ENCODE measurements at places on chromosomes 1 and 21.

DNA sequence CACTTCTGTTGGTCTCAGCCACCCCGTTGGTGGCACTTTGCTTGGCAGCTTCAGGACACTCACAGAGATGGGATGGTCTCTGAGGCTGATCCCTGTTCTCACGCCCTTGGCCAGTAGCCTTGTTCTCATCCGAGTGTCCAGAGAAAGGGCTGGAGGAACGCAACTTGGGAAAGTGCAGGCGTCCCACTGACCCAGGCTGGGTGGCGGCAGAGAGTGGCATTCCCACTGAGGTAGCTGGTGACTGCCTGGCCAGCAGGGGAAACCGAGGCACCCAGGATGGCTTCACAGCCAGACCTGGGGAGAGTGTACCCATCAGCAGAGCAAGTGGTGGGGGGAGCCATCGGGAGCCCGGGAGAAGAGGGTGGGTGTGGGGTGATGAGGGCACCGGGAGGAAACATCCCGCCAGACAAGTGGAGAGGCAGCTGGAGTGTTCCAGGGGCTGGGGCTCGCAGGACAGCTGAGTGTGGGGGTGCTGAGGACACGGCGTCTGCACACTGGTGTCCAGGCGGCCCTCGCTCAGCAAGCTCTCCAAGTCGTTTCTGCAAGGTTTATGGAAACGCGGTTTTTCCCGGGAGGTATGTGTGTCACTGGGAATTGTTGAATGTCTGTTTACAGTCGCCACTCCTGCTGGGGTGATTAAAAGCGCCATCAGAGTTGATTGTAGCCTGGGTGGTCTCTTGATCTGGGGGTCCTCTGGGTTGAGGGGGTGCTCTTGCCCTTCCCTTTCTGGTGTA, 97.8 kb downstream of the SIK1 start:
- no peak for DNase-seq

GRCh38 chr1:64711266-64711665, 33.6 kb upstream of the RAVER2 start:
- no peak for DNase-seq

DNA sequence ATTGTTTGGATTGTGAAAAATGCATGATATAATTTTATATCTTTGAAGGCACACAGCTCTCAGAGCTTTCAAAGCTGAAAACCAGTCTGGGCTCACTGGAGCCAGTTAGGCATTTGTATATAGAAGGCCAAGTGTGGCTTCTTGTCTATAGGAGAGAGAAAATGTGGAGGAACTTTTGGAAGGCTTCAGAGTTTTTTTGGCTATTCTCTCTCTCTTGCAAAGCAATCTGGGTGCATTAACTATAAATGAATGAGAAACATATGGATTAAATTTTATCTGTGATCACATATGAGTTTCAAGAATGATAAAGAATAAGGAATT, 216.7 kb upstream of the HOOK1 start:
- DNase-seq: no peak

GRCh38 chr1:166189126-166189525, 22.3 kb upstream of the FAM78B start:
- no peak for DNase-seq

GRCh38 chr1:48003741-48004531, 6.8 kb upstream of the TRABD2B start:
- peak; percentile 16 for DNase-seq

DNA sequence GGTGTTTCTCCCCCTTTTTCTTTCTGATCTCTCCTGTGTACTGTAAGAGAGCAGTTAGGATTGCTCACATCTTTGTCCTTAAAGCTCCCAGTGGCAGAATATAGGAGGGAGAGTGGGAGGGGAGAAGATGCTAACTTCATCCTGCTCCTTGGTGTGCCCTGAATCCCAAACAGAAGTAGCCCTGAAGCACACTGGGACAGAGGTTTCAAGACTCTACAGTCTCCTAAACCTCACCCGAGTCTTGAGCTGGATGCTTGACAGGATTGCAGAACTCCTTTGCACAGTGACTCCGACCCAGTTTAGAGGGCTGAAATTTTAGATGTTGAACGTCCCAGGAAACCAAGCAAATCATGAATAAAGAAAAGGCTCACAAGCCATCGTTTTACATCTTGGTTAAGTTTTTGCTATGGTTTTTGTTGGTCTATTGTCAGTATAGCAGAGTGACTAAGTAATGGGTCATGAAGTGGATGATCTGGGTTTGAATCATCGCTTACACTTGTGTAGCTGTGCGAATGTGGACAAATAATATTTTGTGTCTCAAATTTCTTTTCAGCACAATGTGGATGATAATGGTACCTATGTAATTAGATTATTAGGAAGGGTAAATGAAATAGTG, 37.5 kb downstream of the XCL2 start:
- no peak for DNase-seq

- DNase-seq: no peak
Observed at GRCh38 chr1:228213917-228214808, 6.3 kb downstream of the OBSCN start.

GRCh38 chr1:189431447-189431846, 1046.2 kb downstream of the BRINP3 start:
- DNase-seq: no peak

DNA sequence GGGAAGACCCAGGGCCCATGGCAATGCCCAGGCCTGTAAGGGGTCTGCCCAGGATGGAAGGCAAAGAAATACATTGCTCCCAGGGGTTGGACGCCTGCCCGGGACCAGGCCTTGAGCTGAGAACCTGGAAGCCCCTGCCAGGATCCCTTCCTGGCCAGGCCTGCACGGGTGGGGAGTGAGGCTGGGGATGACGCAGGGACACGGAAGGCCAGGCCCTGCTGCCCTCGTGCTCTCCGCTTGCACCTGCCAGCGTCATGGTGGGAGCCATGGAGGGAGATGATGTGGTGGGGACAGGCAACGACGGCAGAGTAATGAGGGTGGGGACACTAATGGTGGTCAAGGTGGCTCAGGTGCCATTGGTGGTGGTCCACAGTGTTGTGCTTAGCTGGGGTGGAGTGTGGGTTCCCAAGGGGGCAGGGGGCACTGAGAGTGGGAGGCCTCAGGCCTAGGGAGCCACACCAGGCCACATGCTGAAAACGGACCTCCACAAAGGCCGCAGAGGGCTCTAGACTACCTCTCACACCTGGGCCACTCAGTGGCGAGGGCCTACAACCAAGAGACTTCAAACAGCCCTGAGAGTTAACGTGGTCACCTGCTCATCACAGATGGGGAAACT, 4.3 kb downstream of the HES3 start:
- DNase-seq: no peak

DNA sequence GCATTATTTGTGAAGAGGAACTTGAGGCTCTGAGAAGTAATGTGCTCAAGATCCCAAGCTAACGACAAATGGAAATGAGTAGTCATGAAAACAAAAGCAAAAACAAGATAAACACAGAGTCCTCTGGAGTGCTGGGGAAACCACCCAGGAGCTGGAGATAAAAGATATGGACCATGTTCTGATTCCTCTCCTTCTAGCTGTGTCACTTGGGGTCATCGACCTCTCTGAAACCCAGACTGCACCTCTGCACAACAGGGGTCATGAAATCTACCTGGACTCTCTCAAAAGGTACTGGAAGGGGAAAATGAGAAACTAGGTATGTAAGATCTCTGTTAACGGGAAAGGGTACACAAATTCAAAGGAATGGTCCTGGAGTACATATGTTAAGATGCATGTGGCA, 6.5 kb downstream of the PGLYRP4 start:
- DNase-seq: no peak

DNA sequence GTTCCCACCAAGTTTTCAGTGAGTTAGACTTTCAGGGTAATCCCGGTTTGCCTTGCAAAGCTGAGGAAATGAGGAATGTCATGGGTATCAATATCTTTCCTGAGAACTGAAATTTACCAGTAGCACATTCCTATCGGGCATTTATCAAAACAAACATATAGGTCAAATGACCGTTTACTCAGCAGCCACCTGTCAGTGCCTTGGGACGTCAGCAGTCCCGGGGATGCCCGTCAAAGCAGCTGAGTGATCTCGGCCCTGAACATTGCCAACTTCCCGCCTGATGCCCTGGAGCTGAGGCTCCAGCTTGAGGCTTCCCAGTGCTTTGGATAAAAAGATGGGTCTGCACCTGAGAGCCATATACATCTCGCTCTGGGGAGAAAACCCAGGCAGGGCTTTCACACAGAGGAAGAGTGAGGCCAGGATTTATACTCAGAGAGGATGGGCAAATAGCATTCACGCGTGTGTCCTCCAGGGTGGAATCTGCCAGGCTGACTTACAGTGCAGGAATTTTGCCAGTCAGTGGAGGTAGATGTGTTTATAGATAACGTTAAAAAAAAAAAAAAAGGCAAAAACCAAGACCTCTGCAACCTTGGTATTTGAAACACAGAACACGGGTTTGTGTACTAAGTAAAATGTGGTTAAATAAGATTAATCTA, 435.7 kb upstream of the VAMP3 start:
- DNase-seq: peak; percentile 74

DNA sequence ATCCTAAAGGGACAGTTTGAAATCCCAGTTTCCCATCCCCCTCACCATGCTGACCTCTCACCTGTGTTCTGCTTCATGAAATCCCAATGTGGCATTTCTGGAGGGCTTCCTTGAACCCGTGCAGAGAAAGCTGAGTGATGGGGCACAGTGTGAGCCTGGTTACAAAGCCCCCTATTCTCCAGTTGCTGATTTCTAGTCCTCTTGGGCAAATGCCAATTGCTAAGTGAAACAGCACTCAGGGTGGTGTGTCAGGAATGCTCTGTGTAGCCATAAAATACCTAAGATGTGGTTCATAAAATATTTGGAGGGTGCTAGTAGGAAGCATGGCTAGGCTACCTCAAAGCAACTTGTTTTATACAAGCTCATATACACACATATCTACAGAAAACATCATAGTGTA, 32.0 kb downstream of the SUSD4 start:
- DNase-seq: no peak

GRCh38 chr1:208234721-208235120, 9.5 kb downstream of the PLXNA2 start:
- DNase-seq: no peak

DNA sequence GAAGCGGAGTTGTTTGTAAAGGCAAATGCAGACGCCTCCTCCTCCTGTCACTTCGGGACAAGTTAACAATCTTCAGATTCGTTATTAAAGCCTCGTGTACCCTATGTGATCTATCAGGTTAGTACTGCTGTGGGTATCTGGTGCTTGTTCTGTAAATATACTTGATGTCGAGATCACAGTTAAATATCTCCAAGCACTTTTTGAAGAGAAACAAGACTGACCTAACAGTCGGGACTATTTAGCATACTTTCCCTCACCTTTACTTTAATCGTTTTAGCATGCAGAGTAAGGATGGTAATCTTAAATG, 710 bp downstream of the KLHL20 start:
- peak; percentile 62 for DNase-seq

DNA sequence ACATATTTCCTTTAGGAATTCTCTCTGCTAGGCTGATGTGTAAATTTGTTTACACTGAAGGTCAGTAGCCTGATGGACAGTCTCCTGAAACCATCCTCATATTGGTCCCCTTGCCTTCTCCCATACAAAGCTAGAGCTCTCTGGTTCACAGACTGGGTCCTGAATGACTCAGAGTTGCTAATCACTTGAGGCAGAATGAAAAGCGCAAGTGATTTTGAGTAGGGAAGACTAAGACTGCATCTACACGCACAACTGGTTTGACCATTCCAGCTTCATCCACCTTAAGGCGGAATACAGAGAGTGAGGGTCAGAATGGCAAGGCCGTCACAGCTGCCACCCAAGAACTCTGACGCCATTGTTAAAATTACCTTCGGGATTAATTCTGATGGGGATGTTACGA, 70.2 kb upstream of the KIF26B start:
- no peak for DNase-seq

DNA sequence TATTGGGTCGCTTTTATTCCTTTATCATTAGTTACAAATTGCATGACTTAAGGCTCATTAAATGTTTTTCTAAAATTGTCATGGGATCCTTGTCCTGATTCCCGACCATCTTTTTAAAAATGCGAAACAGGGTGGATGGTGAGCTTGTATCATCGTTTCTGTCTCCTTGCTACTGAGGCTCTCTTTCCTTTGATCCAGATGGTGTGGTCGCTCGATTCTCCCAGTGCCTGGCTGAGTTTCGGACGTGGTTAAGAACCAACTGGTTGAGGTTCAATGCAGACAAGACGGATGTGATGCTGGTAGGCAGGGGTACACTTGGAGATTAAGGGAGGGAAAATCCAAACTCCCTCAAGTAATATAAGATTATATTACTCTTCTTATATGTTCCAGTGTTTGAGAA, 1.2 kb downstream of the MIER1 start:
- DNase-seq: peak; percentile 72

DNA sequence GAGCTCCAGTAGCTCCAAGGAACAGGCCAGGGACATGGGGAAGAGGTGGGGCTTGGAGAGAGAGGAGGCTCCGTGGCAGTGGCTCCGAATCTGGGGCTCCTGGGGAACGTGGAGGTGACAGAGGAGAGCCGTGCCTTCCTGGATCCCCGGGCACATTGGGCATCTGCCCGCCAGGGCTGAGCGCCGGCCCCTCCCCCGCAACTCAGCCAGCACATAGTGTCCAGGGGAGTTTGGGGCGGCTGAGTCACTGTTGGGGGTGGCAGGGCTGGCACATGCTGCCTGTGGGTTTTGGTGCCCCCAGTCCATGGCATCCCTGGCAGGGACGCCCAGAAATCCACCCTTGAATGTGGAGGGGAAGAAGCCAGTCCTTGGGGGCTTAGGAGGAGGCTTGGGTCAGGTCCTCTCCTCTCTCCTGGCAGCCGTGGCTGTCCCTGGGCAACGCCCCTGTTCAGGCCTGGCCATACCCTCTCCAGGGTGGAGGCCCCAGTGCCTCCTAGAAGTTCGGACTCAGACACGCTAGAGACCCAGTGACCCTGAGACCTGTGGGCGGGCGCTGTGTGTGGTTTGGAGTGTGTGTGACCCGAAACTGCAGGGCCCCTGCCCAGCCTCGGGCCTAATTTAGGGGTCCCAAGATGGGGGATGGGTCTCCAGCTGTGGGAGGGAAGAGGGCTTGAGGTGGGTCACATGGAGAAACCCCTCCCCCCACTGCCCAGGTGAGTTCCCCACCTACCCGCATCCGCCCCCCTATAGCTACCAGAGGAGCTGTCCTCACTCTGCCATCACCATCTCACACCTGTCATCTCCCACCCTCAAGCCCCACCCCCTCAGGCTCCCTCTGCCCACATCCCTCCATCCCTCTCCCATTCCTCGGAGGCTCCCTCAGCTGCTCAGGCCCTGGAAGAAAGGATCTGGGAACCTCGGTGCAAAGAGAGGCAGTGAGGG, 1.6 kb downstream of the HSPB7 start:
- no peak for DNase-seq

GRCh38 chr21:45322231-45322959, 34.7 kb upstream of the POFUT2 start:
- DNase-seq: no peak

GRCh38 chr1:167746013-167746672, 24.4 kb downstream of the MPZL1 start:
- DNase-seq: no peak

All from NCI-H510A treated with DMSO at 0.1 percent for 48 hours (cell line).